ENCODE measurements at places on chromosomes 16 and 17.

DNA sequence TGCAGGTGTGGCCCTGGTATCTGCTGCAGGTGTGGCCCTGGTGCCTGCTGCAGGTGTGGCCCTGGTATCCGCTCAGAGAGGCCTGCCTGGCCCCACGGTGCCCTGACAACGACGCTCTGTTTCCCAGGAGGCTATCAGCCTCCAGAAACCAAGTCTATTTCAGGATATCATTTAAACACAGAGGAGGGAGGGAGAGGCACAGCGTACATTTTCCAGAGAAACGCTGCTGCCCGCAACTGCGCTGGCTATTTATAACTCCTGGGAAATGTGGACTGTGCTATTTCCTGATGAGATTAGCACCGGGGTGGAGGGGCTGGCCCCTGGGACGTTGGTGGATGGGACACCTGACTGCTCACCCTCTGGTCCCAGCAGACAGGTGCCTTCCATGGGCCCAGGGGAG lies 22.5 kb downstream of the TIMM22 start:
- DNase-seq, result no peak

GRCh38 chr16:21953541-21953902 lies 361 bp downstream of the UQCRC2 start:
- no peak for DNase-seq

DNA sequence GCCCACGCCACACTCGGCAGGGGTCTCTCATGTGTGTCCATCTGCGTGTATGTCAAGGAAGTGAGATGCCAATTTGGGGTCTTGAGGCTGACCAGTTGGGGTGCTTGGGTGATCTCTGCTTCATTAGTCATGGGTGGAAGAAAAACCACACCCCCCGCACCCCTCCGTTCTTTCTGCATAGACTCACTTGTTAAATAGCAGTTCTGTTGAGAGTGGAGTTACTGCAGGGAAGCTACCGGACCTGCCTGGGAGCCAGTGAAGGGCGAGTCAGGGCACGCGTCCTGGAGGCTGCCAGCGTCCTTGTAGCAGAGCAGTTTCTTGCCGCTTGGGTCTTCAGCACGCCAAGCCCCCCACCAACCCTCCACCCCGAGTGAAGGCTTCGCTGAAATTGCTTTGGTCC lies 8.5 kb downstream of the SNN start:
- no peak for DNase-seq

DNA sequence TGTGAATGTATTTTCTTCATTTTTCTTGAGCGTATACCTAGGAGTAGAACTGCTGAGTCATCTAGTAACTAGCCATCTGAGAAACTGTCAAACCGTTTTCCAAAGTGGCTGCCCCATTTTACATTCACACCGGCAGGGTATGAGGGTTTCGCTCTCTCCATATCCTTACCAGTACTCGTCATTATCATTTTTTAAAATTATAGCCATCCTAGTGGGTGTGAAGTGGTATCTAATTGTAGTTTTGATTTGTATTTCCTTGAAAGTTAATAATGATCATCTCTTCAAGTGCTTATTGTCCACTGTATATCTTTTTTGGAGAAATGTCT lies 6.0 kb downstream of the RNF157 start:
- no peak for DNase-seq

Measured in OCI-M1 (cell line).